NCI-H2081 treated with DMSO at 0.1 percent for 48 hours (cell line): ENCODE measurements at places on chromosomes 2 and 18.

DNA sequence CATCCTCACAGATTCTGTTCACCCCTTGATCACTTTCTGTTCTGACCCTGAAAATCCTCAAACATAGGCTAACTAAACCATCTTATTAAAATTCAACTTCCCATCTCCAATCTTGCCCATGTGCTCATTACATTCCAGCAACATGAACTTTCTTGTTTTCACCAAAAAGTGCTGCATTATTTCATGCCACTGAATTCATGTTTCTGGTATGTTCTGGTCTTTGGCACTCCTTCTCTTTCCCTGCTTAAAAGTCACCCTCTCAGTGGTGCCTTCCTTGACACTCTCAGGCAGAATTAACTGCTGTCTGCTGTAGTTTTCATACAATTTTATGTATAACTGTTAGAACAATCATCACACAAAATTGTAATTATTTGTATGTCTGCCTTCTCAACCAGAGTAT, 247.7 kb upstream of the RBMS1 start:
- no peak for DNase-seq

DNA sequence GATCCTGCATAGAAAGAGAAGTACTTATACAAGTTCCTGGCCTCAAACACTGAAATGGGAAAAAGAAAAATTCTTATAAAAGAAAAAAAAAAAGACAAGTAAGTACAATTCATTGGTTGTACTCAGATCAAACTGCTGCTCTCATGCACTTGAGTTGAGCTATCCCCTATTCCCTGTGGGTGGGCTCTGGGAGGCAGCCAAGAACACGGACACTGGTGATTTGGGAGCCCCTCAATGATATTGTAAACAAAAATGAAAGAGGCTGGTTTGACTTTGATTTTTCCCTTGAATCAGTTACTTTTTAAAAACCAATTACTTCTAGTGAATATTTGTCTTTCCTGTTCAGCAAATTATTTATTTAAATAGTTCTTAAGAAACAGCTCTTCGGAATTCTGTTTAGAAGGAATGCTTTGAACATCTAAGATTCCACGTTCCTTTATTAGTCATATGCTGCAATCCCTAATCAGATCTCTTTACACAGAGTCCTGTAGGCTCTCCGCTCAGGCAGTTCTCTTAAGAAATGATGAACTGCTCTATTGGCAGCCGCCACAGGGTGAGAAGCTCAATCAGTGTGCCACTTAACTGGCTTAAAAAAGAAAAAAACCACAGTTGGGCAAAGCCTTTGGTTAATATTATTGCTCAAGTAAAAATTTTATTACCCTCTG, 225.1 kb downstream of the TMEM182 start:
- no peak for DNase-seq

DNA sequence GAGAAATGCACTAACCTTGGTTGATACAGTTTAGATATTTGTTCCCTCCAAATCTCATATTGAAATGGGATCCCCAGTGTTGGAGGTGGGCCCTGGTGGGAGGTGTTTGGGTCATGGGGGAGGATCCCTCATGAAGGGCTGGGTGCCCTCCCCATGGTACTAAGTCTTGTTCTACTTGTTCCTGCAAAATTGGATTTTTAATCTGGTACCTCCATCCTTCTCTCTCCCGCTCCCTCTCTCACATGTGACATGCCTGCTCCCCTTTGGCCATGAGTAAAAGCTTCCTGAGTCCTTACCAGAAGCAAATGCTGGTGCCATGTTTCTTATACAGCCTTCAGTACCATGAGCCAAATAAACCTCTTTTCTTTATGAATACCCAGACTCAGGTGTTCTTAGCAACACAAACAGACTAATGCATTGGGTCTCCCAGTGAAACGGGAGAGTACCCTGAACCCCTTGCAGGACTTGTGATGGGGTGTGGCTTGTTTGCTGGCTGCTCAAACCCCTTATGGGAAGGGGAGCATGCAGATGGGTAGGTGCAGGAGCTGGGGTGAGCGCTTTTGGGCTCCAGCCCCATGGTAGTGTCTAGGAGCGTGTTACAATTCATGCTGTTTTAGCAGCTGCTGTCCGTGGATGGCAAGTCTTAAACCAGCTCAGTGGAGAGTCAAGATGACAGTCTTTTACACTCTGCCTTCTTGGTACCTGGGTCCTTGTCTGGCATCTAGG, 27.2 kb downstream of the FAHD2B start:
- no peak for DNase-seq

- no peak for DNase-seq
Measured at GRCh38 chr2:148106331-148106730, 85.4 kb downstream of the MBD5 start.

GRCh38 chr2:120323807-120324399, 22.0 kb upstream of the INHBB start:
- no peak for DNase-seq

DNA sequence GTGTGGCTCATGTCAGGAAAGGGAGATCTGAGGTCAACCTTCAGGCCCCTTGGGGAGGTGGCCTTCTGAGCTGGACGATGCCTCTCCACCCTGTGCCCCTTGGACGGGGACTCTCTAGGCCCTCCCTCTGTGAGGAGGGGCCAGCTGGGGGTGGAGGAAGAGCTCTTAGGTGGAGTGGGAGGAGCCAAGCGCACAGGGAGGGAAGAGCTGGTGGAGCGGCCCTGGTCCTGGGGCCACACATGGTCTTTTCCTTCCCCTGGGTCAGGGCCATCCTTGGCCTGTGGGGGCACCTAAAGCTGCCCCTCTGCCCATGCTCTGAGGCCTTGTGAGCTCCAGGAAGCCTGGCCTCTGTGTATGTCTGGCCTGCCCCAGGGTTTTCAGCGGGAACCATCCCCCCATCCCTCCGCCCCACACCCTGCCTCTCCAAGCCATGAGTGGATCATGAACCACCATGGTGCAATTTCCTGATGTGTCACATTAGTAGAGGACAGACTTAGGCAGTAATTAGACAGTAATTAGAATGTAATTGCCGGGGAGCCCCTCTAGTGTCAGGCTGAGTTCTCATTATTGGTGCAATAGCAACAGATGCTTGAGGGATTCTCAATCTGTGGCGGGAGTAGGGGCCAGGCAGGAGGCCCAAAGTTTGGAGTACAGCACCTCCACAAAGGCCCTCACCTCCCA, 63.0 kb downstream of the GLI2 start:
- DNase-seq: no peak
